CD4-positive, alpha-beta T cell treated with Interleukin-17A for 1 hour (primary cell): ENCODE measurements at places on chromosomes 12 and 14.

DNA sequence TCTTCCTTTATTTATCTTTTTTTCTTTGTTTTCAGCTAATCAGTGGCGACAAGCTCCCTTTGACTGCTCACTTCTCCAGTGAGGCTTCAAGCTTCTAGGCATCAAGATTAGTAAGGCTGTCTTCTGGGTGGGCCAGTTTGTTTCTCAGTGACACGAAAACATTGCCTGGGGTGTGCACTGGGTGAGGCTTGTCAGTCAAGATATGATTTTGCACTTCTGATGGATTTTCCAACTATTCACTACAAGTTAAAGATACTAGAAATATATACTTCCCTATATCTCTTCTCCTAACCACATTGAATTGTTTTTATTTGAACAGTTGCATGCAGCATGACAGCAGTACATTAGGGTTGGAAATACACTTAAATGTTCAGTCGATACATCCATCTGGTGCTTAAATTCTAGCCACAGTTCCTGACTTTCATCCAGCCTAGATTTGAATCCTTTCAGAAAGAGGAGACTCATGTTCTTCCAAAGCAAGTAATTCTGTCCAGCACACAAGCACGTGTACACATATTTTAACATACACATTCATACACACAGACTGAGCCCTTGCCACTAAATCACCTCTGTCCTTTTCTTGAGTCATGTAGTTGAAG, 275.6 kb upstream of the NOVA1 start:
- no peak for DNase-seq

GRCh38 chr14:59939828-59940227, 19.9 kb downstream of the LRRC9 start:
- DNase-seq: no peak

GRCh38 chr12:65055859-65056258, 65.2 kb downstream of the WIF1 start:
- no peak for DNase-seq

GRCh38 chr12:96368233-96368632, 32.0 kb downstream of the CDK17 start:
- no peak for DNase-seq

- no peak for DNase-seq
Observed at GRCh38 chr12:120982659-120983058, 4.3 kb downstream of the HNF1A start.

- peak; percentile 29 for DNase-seq
Observed at GRCh38 chr14:70934502-70935134, 27.4 kb downstream of the PCNX1 start.

- no peak for DNase-seq
Observed at GRCh38 chr12:128114485-128114884, 152.5 kb upstream of the TMEM132C start.

GRCh38 chr14:105529569-105530284, 3.3 kb downstream of the TMEM121 start:
- peak; percentile 38 for DNase-seq

- no peak for DNase-seq
Observed at GRCh38 chr14:56975521-56975920, 165.2 kb upstream of the OTX2 start.
